Pulmonary artery endothelial cell (primary cell): ENCODE measurements at places on chromosomes 7 and 10. TPM values are rescaled to one million over a fixed set of nuclear protein-coding genes. Genes with fewer than 3 reads are reported as not detected.

The NPFFR1 gene
- total RNA-seq = not detected in 2 replicates

The NODAL gene
- total RNA-seq = not detected in 2 replicates

The DGKB gene
- not detected in 2 replicates for total RNA-seq

The UCMA gene
- not detected in 2 replicates for total RNA-seq

The EEPD1 gene
- 0.28 and 0.33 TPM in 2 replicates for total RNA-seq
